GM23248 (cell line): ENCODE measurements at places on chromosomes 5 and 9. TPM values are rescaled to one million over a fixed set of nuclear protein-coding genes. Genes with fewer than 3 reads are reported as not detected.

The ANKRD31 gene
- total RNA-seq = not detected in 2 replicates

The CFAP157 gene
- not detected in 2 replicates for total RNA-seq

The IL4 gene
- not detected in 2 replicates for total RNA-seq

The FST gene
- 61.2 and 87.0 TPM in 2 replicates for total RNA-seq

The ADRA1B gene
- total RNA-seq = 0.32 and 0.63 TPM in 2 replicates

The TMOD1 gene
- 1.3 TPM in 1 of 2 replicates, not detected in the other for total RNA-seq

The TMEM215 gene
- not detected in 2 replicates for total RNA-seq

The FANCG gene
- 11.5 and 20.0 TPM in 2 replicates for total RNA-seq

The ZNF883 gene
- total RNA-seq = 6.2 and 6.6 TPM in 2 replicates

The HSPB3 gene
- 4.1 and 12.3 TPM in 2 replicates for total RNA-seq

The CNTNAP3 gene
- not detected in 2 replicates for total RNA-seq

The AQP7 gene
- not detected in 2 replicates for total RNA-seq

The OR1J2 gene
- total RNA-seq = 0.22 TPM in 1 of 2 replicates, not detected in the other

The KCNN2 gene
- total RNA-seq = not detected in 2 replicates

The SGCD gene
- 67.0 and 69.7 TPM in 2 replicates for total RNA-seq

The CD14 gene
- total RNA-seq = 1.9 and 6.1 TPM in 2 replicates

The ARID3C gene
- total RNA-seq = 0.11 and 0.38 TPM in 2 replicates

The PCDHGA4 gene
- total RNA-seq = 10.8 and 13.9 TPM in 2 replicates

The SMIM33 gene
- not detected in 2 replicates for total RNA-seq

The SPINK7 gene
- total RNA-seq = not detected in 2 replicates

The SLC22A5 gene
- total RNA-seq = 1.9 and 3.0 TPM in 2 replicates

The PCDHA1 gene
- total RNA-seq = not detected in 2 replicates

The FBP1 gene
- not detected in 2 replicates for total RNA-seq

The FBXL7 gene
- total RNA-seq = 7.5 and 8.7 TPM in 2 replicates

The TMEM167A gene
- total RNA-seq = 76.0 and 106 TPM in 2 replicates

The RAB24 gene
- 31.5 and 35.9 TPM in 2 replicates for total RNA-seq

The DDX4 gene
- not detected in 2 replicates for total RNA-seq

The PLAC8L1 gene
- 2.3 TPM in 1 of 2 replicates, not detected in the other for total RNA-seq

The ATG12 gene
- total RNA-seq = 57.2 and 70.2 TPM in 2 replicates

The PCDHB5 gene
- 0.43 and 1.3 TPM in 2 replicates for total RNA-seq

The FGF1 gene
- total RNA-seq = 9.2 and 13.8 TPM in 2 replicates

The FAXDC2 gene
- total RNA-seq = 10.3 and 12.8 TPM in 2 replicates

The GEMIN5 gene
- total RNA-seq = 10.6 and 13.8 TPM in 2 replicates

The SLC34A3 gene
- total RNA-seq = not detected in 2 replicates
